ENCODE measurements at places on chromosomes 3 and 15.

- no peak for DNase-seq
Measured at GRCh38 chr3:64852738-64853137, 164.9 kb upstream of the ADAMTS9 start.

DNA sequence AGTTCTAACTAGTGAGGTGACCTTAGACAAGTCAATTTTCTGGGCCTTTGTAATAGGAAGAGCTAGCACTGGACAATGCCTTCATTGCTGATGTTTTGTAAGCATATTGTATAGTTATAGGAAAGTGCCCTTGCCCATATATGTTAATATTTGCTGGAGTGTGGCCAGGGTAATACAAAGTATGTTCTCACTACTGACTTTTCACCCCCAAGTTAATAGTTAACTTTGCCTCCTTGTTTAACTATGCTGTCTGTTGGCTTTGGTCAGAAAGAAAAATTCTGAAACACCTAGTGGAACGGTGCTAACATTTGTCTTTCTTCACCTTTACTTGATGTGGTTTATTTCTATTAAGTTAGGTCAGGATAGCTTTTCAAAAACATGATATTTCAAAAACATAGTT, 287.4 kb upstream of the CTNNB1 start:
- DNase-seq, result no peak

- no peak for DNase-seq
Measured at GRCh38 chr15:95590533-95591044, 739.9 kb upstream of the NR2F2 start.

DNA sequence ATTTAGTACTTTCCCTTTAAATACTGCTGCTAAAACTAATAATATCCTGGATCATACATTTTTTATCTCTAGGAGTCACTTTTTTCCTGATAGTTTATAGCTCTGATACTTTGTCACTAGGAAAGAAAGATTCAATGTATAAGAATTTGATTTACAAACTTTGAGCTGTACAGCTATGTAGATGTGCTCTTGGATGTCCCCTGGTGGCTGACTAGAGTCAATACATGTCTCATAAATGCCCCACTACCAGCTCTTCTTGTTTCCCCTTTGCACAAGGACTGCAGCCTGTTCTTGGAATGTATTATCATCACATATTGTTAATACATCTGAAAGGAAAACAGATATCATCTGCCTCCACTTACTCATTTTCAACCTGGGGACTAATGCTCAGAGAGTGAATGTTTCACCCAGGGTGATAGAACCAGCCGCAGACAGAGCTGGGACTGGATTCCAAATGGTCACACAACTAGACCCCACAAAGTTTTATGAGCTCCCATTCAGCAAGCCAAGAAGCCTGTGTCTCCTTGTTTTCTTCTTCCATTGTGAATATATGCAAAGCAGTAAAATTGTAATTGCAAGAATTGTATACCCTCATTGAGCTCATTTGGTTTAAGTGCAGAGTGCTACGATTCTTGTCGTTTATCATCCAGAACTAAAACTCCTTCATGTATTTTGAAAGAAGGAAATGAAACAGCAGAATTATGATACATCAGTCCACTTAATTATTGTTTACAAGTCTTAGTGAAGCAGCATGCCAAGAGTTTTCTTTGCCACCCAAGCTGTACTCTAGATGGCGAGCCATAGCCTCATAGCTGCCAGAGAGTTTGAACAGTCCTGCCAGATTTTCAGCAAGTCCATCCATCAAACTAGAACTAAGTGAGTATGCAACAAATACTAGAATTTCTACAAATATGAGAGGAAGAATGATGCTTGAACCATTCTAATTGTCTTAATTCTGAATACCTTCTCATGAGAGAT, 261.6 kb upstream of the LMCD1 start:
- peak; percentile 15 for DNase-seq

- no peak for DNase-seq
Measured at GRCh38 chr15:32919749-32920414, 202.1 kb downstream of the GREM1 start.

DNA sequence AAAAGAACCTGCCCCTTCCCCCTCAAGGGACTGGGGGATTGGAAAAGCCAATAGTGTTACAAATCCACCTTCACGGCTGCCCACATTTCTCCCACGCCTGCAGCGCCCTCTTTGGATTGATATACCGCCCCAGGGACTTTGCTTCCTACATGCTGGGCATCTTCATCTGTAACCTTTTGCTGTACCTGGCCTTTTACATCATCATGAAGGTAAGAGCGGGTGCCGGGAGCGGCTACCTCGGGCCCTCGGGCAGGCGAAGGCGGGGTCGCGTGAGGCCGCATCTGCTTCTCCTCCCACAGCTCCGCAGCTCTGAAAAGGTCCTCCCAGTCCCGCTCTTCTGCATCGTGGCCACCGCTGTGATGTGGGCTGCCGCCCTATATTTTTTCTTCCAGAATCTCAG, 73.1 kb downstream of the USF3 start:
- no peak for DNase-seq

- DNase-seq, result peak; percentile 32
Measured at GRCh38 chr3:48919215-48920138, 835 bp downstream of the ARIH2 start.

- DNase-seq, result no peak
Measured at GRCh38 chr3:108804437-108804836, 18.1 kb upstream of the TRAT1 start.

- no peak for DNase-seq
Measured at GRCh38 chr3:141389703-141390102, 21.4 kb downstream of the ZBTB38 start.

- DNase-seq, result no peak
Measured at GRCh38 chr3:196471551-196471950, 32.0 kb downstream of the RNF168 start.

- no peak for DNase-seq
Measured at GRCh38 chr3:123411340-123412040, 37.4 kb downstream of the ADCY5 start.

DNA sequence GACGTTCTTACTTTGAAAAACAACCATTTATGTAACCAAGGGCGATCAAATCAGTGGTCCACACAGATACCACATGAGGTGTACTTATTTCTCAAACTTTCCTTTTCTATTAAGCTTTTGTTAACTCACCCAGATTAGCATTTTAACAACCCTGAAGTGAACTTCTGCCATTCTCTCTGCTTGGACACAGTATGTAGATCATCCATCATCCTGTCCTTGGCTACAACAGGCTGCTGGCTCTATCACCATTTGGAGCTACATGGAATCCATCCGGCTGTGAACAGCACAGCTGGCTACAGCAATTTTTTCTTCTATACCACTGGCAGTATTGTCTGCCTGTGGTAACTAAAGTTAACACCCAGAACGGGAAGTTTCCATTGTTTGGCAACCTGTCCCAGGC, 4.4 kb downstream of the SEMA6D start:
- DNase-seq, result no peak

DNA sequence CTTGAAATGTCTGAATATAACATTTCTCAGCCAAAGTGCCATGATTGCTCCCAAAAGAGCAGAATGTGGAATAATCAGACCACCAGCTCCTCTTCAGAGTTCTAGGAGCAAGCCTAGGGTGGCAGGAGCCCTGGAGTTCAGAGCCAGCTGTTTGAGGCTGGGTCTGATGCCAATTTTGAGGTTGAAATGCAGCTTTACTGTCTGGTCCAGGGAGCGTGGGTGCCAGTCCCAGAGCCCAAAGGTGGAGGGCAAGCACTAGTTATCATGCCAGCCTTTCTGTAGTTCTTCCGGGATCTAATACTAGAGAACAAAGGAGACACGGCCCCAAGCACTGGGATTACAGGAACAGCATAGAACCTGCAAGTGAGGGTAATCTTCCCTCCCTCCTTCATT, 69.3 kb downstream of the TNFAIP8L3 start:
- no peak for DNase-seq

- DNase-seq, result no peak
Measured at GRCh38 chr15:94587113-94587512, 355.8 kb downstream of the MCTP2 start.

- no peak for DNase-seq
Measured at GRCh38 chr15:57158589-57158988, 217.7 kb upstream of the CGNL1 start.

- no peak for DNase-seq
Measured at GRCh38 chr15:25238716-25239470, 199.9 kb downstream of the UBE3A start.

- no peak for DNase-seq
Measured at GRCh38 chr3:46851364-46852333, 11.6 kb downstream of the MYL3 start.

DNA sequence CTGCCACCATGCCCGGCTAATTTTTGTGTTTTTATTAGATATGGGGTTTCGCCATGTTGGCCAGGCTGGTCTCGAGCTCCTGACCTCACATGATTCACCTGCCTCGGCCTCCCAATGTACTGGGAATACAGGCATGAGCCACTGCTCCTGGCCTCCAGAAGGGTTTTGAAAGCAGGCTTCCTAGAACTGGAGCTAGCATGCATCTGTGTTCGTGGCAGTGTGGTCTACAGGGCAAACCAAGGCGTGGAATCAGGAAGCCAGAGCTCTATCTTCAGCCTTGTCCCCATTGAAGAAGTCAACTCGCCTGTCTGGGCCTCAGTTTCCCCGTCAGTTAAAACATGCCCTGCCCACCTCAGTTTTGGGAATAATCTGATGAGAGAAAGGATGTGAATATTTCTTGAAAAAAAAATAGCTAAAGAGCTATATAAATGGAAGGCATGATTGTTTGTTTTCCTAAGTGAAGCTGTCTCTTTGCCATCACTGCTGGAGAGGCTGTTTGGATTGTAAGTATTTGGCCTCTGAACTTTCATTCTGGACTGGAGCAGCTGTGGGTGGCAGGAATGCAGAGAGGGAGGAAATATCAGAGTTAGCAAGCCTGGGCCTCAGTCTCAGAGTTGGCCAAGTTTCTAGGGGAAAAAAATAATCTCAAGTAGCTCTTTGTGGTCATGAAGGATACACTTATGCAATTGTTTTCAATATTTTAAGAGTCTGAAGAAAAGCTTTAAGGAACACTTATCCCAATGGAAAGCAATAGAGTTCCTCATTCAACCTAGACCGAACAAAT, 36.5 kb upstream of the UACA start:
- no peak for DNase-seq

DNA sequence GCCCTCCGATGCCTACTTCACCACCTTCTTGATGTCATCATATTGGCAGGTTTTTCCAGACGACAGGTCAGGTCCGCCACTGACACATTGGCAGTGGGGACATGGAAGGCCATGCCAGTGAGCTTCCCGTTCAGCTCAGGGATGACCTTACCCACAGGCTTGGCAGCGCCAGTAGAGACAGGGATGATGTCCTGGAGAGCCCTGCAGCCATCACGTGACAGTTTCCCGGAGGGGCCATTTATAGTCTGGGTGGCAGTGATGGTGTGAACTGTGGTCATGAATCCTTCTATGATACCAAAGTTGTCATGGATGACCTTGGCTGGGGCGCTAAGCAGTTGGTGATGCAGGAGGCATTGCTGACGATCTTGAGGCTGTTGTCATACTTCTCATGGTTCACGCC, 68.5 kb downstream of the ZNF609 start:
- no peak for DNase-seq

DNA sequence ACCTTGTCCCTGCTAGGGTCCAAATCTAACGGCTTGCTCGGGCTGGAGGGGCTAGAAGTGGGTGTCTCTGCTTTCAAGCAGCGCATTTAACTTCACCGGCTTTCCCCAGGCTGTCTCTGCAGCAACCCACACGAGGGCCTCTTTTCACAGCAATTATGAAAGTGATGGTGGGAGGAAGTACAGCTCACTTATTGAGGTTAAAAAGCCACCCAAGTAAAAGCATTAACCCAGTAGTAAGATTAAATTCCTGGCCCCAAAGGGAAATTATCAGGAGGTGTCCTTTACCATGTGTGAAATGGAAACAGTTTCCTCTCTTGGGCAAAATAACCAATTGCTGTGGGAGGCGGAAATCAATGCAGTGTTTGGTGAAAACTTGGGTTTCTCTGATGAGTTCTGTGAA, 41.1 kb downstream of the NGRN start:
- DNase-seq, result peak; percentile 15

DNA sequence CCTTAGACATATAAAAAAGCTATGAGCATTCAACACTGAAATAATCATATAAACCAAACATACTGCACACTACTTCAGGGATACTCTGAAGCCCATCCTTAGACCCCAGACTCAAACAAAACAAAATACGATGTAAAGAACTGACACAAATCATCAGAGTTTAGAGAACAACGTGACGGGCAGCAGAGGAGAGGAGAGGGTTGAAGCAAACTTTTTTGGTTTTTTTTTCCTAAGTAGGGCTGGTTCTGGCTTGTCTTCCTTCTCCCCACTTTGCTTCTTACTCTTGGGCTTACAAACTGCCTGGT, 34.7 kb downstream of the GAP43 start:
- DNase-seq, result no peak

- DNase-seq, result no peak
Measured at GRCh38 chr3:136075811-136076210, 110.3 kb downstream of the PPP2R3A start.

GRCh38 chr15:44199393-44199792, 4.3 kb upstream of the FRMD5 start:
- no peak for DNase-seq

- DNase-seq, result no peak
Measured at GRCh38 chr15:39736412-39737195, 46.0 kb downstream of the FSIP1 start.

- no peak for DNase-seq
Measured at GRCh38 chr3:48588230-48588629, 6.9 kb downstream of the COL7A1 start.

DNA sequence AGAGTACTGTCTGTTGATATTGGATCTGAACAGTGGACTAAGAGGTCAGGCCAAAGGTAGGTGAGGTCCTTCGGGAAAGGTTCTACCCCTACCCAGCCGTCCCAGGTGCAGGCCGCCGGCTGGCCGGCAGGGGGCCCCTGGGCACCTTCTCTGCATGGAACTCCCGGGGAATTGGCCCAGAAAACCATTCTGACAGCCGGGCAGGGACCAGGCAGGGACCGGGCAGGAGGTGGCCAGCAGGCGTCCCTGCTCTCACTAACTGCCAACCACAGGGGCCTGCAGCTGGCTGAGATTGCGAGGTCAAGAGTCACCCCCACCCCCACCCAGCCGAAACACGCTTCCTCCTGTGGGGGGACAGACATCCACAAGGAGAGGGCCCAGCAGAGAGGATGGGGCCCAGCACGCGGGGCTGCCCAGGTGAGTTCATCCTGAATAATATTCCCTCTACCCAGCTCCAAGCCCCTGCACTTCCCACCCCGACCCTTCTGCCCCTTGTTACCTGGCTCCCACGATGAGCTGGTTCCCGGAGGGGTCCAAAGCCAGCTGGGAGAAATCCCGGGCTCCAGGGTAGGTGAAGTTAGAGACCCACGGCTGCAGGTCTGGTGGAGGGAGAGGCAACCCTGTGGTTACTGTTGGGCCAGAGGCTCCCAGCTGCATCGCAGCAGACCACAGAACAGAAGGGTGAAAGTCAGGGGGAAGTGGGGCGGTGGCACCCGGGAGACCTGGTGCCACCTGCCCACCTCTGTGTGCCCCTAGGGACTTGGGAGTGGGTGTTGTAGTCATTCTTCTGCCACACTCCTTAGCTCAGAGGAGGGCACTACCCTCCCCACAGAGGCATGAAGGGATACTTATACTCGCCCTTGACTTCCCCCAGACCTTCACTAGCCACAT, 84.4 kb downstream of the SEMA5B start:
- DNase-seq, result peak; percentile 34

DNA sequence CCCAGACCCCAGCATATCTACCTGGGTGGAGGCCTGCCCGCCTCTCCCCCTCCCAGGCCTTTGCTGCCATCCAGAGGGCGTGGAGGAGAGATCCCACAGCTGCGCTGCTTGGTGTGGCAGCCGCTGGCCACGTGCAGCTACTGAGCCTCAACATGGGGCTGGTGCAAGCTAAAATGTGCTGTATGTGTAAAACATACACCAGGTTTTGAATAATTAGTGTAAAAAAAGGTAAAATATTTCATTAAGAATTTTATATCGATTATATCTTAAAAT, 95.8 kb downstream of the SEC22A start:
- DNase-seq, result no peak

- no peak for DNase-seq
Measured at GRCh38 chr3:17301271-17301670, 416.5 kb downstream of the PLCL2 start.

Data from activated CD4-positive, alpha-beta T cell treated with anti-CD3 and anti-CD28 coated beads for 24 hours (primary cell).